ENCODE measurements at places on chromosomes 5 and 9.

DNA sequence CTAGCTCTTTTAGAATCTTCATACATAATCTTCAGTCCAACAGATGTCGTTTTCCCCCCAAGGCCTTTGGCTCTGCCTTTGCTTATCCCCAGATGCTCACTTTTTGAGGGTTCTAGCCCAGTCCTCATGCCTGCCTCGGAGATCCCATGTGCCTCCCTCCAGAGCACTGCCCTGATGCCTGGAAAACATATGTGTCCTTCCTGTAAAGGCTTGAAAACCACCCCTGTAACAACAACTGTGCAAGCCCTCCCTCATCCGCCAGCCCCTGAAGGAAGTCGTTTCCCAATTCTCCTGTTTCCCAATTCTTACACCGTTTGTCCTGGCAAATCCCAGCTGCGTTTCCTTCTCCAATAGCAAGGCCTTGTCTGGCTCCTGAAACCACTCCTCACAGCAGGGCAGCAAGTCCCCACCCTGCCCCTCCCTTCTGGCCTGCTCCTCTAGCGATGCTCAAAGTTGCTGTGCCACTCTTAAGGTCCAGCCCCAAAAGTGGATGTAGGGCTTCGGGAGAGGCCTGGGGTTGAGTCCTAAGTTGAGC is 52.2 kb downstream of the SLC36A1 start:
- no peak for DNase-seq

- no peak for DNase-seq
Observed at GRCh38 chr9:84266087-84266561, 74.4 kb downstream of the SLC28A3 start.

GRCh38 chr5:79086116-79086515 is 16.5 kb downstream of the BHMT2 start:
- no peak for DNase-seq

- DNase-seq: no peak
Observed at GRCh38 chr5:81212211-81212751, 20.8 kb upstream of the CKMT2 start.

Data from stimulated activated CD4-positive, alpha-beta T cell treated with anti-CD3 and anti-CD28 coated beads, Interleukin-12 subunit alpha, Interleukin-12 subunit beta, amount 100 ng/mL, for 24 hours (primary cell).